ENCODE measurements at places on chromosomes 7 and 10.

DNA sequence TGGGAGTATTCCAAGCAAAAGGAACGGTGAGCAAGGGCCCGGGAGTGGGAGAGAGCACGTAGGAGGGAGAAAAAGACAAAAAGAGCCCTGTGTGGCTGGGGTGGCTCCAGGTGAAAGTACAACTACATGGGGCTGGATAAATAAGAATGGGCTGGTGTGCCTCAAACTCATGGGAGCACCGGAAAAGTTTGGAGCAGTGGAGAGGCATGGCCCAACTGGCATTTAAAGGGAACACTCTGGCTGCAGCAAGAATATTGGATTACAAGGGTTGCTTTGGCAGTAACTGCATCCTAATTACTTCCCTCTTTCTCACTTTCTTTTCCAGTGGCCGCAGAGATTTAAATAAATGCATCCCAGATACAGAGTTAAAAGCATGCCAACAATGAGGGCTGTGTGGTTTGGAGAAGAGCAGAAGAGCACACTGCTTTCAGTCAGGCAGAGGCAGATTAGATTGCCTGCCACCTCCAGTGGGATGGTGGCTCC, 39.1 kb upstream of the HERPUD2 start:
- DNase-seq = no peak

DNA sequence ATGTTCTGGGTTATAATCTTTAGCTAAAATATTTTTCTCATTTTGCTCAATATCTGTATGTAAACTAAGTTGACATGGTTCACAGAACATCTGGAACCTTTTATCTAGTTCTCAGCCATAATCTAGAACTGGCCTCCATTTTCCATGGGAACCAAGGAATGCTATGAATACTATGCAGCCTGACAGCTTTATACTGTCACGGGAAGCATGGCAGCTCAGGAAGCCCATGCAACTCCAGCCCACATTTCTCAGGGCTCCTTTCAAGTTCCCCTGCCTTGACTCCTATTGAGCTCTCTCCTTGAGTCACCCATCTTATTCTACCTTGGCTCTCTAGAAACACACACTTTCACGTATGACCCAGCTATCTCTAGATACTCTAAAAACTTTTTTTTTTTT, 36.6 kb upstream of the PRKAR2B start:
- no peak for DNase-seq

DNA sequence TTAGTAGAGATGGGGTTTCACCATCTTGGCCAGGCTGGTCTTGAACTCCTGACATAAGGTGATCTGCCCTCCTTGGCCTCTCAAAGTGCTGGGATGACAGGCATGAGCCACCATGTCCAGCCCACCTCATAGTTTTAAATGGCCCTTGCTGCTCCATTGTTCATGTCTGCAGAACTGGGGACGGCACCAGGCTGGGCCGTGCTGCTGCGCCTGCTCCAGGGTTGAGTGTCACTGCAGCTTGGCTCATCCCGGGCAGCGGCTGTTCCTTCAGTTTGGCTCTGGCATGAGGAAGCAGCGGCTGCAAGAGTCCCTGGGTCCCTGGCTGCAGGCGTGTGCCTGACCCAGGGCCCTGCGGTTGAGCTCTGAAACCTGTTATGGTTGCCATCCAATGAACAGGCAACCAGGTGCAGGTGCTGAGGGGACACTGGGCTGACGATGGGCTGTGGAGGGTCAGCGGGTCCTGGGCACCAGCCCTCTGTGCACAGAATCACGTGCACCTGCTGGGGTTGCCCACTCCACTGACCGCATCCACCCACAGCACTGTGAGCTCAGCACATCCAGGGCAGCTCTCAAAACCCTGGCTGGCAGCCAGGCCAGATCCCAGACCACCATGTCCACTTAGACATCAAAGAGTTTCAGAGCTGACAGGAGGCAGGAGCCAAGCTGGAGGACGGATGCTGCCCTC, 70.2 kb upstream of the PPP2R2D start:
- DNase-seq = no peak

GRCh38 chr7:953547-954327, 743 bp downstream of the ADAP1 start:
- no peak for DNase-seq

DNA sequence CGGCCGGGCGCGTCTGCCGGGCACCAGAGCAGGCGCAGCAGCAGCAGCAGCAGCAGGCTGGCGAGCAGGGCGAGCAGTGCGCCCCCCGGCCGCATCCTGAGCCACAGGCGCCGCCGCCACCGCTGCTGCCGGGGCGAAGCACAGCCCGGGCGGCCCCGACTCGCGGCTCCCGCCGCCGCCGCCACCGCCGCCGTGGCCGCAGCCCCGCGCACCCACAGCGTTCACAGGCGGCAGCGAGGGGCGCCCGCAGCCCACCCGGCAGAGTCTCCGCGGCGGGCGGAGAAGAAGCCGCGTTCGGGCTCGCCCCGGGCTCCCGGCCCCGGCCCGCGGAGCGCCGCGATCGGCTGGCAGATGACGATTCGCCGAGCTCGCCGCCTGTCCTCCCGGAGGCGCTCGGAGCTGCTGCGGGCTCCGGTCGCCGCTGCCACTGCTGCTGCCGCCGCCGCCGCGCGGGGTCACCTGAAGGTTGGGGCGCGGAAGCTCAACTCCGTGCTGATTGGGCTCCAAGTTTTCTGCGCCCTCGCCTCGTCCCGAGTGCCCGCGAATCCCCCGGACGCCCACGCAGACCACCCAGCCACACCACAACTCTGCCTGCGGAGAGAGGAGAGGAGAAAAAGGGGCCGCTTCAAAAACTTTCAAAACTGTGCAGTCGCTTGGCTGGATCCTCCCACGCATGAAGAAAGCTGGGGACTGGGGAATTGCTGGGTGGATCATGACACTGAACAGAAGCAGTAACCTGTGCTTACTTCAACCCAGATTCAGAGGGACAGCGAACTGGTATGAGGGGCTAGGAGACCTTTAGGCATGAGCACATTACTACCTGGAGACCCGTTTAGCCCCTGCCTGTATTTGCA, at the start of gene ST8SIA6:
ST8SIA6 (minus strand) TSS at position 435 of the 854 bp plus-strand sequence; CDS start at position 95, 340 bp downstream.
- peak; percentile 38 for DNase-seq

DNA sequence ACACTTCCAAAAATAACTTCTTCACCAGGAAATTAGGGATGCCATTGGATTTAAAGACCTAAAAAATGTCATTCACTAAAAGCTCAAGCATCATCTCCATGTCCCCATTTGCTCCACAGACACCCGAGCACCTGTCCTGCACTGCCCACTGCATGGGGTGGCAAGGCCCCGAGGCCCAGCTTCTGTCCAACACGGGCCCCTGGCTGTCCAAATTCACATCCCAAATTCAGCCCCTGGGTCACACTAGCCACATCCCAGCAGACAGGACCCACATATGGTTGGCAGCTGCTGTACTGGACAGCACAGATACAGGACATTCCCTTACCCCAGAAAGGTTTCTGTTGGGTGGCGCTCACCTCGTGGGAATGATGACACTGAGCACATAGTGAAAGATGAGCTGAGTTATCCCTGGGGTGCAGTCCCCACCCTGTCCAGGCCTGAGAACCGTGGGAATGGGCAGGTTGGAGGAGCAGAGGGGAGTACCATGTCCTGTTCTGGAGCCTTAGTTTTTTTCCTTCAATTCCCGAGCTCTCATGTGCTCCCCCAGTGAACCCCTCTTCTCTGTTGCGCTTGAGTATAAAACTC, 55.3 kb downstream of the CSGALNACT2 start:
- DNase-seq = no peak

DNA sequence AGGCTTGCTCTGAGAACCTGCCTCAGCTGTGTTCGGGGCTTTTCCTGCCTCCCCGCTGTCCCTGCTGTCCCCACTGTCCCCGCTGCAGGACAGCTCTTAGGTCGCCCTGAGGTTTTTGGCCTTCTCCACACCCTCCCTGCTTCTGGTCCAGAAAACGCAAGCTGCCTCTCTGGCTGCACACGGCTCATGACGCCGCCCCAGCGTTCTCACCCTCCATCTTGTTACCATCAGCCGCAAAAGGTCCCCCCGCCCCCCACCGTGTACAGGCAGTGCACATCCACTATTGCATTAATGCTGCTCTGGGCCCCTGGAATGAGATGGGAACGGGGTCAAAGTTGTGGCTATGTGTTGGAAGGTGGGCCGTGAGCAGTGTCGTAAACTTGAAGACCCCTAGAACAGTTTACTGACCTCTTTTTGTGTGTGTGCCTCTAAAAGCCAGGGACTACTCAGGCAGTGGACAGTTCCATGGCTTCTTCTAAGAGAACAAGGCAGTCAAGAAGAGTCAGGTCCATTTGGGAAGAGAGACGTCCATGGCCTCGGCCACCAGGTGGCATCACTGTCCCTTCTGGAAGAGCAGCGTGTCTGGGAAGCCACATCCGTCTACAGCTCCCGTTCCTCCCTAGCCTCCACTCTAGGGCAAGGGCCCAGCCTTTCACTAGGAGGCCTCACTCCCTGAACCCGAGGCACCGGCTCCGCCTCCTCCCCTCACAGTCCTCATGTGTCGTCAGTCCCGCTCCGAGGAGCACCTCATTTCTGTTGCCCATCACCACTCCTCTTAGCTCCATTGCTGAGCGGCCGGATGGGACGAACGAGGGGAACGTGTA, 38.5 kb upstream of the MKRN1 start:
- peak; percentile 88 for DNase-seq

DNA sequence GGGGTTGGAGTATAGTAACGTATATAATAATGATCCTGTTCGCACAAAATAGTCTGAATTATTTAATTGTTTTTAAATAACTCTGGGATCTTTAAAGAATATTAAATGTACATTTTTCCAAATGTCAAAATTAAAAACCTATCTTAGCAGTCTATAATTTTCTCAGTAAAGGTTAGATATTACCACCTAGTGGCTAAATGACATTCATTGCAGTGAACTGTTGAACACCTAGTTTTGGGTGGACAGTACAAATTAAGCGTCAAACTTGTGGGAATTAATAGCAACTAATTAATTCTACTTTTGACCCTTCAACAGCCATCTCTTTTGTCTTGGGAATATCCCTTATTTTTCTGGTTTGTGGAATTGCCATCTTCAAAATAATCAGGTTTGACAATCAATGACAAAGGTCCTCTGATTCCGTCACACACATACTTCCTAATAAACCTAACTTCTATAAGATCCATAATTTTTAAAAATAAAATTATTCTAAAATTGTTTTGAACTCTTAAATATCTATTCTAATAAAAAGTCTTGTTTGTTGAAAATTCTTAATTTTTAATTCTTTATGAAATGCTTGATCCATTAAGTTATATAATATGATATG, 165.7 kb downstream of the SEMA3D start:
- peak; percentile 33 for DNase-seq

DNA sequence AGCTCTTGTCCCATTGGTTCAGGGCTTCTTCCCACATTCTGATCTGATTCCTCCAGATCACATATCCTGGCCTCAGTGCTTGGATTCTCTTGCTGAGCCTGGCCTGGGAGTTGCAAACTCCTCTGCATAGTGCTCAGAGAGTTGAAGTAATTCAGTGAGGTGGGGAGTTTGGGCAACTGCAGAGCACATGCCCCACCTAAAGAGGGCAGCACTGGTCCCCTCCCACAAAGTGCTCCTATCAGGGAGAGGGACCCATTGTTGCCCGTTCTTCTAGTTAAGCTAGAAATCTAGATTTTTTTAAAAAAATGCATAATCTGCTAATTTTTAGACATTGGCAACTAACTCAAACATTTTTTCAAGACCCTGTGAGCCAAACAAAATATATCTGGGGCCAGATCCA, 45.1 kb downstream of the CHN2 start:
- DNase-seq = no peak

GRCh38 chr10:133336118-133336576, 549 bp downstream of the CALY start:
- DNase-seq = no peak

GRCh38 chr7:69946901-69947300, 348.6 kb downstream of the AUTS2 start:
- DNase-seq = no peak

- DNase-seq = no peak
Observed at GRCh38 chr10:127523476-127523875, 25.6 kb upstream of the NPS start.

- DNase-seq = peak; percentile 5
Observed at GRCh38 chr7:191981-192649, at the start of gene FAM20C. FAM20C (plus strand) TSS chr7:192571; CDS start chr7:193200, 629 bp downstream.

DNA sequence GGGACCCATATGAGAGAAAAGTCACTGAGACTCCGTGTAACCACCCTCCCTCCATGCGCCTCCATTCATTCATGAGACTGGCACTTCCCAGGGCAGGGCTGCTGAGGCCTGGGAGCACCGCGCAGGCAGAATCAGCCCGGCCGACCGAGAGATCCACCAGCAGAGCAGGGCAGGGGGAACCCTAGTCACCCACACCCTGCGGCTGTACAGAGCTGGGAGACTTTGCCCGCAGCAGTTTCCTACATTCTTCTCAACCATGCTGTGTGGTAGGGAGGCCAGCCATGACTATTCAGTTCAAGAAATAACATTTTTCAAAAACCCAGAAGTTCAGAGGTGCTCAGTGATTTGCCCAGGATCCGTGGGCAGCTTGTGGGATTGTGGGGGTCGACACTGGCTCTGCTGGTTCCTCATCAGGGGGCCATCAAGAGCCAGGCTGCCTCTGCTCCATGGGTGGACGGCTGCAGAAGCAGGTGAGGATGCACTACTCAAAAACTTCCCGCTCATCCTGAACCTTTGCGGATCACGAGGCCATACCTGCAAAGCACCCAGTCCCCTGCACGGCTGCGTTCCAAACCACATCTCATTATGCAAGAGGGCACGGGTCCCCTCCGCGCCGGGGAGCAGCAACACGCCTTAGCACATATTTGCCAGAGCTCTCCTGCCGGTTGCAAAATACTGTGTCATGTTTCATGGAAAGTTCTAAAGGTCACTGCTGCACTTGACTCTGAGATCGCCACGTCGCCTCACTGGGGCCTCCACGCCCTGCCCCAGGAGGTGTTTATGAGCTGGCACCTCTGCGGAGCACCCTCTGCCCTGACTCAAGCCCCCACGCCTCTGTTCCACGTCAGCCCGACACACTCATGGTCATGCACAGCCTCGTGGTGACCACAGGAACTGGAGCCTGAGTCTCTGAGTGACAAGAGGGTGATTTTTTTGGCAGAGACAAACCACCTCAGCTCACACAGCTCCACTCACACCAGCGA, 132.0 kb downstream of the PRKAG2 start:
- no peak for DNase-seq

DNA sequence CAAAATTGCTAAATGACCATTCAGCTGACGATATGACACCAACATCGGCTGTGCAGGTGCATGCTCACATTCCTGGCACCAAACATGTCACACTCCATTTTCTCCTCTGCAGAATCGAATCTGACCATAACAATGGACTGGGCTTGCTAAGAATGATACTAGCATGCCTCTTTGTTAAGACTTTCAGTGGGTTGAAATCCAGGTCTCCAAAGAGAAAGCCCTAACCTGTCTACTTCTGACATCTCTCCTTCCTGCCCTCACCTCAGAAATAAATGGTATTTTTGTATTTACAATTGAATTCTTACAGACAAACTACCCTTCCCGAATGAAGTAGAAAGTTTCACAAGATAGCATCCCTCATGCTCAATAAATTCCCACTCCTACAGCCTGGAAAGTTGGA, 373.9 kb downstream of the KCNMA1 start:
- DNase-seq = no peak

- DNase-seq = peak; percentile 64
Observed at GRCh38 chr7:131011976-131012375, 278.0 kb upstream of the KLF14 start.

GRCh38 chr7:107125475-107125874, 43.3 kb upstream of the HBP1 start:
- no peak for DNase-seq

- DNase-seq = no peak
Observed at GRCh38 chr10:109474261-109474660, 449.1 kb downstream of the XPNPEP1 start.

All from Kasumi-1 (cell line).